ENCODE measurements at places on chromosomes 6 and 20. TPM values are rescaled to one million over a fixed set of nuclear protein-coding genes. Genes with fewer than 3 reads are reported as not detected.

The TFB1M gene
- total RNA-seq = 13.5 TPM

The LY86 gene
- total RNA-seq = not detected

The TNNC2 gene
- 3.5 TPM for total RNA-seq

The ULBP3 gene
- not detected for total RNA-seq

DNA sequence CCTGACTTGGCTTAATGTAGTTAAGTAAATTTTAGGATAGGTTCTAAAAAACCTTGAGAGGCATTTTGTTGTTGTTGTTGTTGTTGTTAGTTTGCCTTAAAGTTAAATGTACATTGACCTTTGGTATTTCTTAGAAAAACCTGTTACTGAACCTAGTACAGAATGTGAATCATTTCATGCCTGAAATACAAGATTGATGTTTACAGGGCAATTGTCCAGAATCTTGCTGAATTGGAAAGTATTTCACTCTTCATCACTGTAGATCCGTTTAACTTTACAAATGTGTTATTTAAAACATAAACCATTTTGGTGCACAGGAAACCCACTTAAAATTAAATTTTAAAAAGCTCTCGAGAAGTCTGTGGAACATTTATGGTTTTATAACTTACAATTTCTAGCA, 75.0 kb downstream of the CEP57L1 start:
- no peak for DNase-seq
- H3K27ac ChIP-seq = no peak overlapping the region
- H3K36me3 ChIP-seq = no peaks in the 10 kb centered on the region
- H3K4me3 ChIP-seq = no peak overlapping the region
- no peaks in the 10 kb centered on the region for H3K4me1 ChIP-seq

- no peak overlapping the region for H3K4me3 ChIP-seq
- H3K36me3 ChIP-seq = no peaks in the 10 kb centered on the region
- H3K27ac ChIP-seq = no peak overlapping the region
Measured at GRCh38 chr20:54472607-54473006, 2.8 kb upstream of the DOK5 start.

- H3K27me3 ChIP-seq = no peaks in the 10 kb centered on the region
- no peak for DNase-seq
- no peak overlapping the region for H3K27ac ChIP-seq
- H3K4me3 ChIP-seq = no peak overlapping the region
- H3K36me3 ChIP-seq = no peaks in the 10 kb centered on the region
- no peaks in the 10 kb centered on the region for H3K4me1 ChIP-seq
Measured at GRCh38 chr6:83367104-83367503, 63.7 kb downstream of the ME1 start.

GRCh38 chr6:10033223-10033829, 381.5 kb downstream of the TFAP2A start:
- H3K4me1 ChIP-seq = no peaks in the 10 kb centered on the region
- H3K4me3 ChIP-seq = no peak overlapping the region
- H3K27me3 ChIP-seq = no peaks in the 10 kb centered on the region
- no peak for DNase-seq

GRCh38 chr6:164570801-164571200, 738.6 kb downstream of the C6orf118 start:
- H3K36me3 ChIP-seq = no peaks in the 10 kb centered on the region
- no peaks in the 10 kb centered on the region for H3K4me1 ChIP-seq
- no peak overlapping the region for H3K27ac ChIP-seq
- no peak for DNase-seq
- no peak overlapping the region for H3K4me3 ChIP-seq
- no peaks in the 10 kb centered on the region for H3K27me3 ChIP-seq

DNA sequence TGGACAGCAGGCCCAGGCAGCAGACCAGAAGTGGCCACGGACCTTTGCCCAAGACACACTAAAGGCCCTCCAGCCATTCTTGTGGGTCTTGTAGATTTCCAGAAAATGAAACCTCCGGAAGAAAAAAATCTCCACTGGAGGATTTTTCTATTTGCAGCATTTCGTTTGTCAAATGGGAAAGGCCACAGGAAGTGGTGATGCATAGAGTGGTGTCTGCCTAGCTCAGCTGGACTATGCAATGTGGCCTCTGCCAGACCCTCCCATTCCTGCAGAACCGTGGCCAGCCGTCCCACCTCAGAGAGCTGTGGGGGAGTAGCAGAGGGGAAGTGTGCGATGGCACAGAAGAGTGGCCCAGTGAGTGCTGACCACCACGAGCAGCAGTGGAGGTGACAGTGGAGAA, 24.0 kb upstream of the INSM1 start:
- no peaks in the 10 kb centered on the region for H3K27me3 ChIP-seq
- no peaks in the 10 kb centered on the region for H3K36me3 ChIP-seq
- no peak overlapping the region for H3K4me3 ChIP-seq
- H3K27ac ChIP-seq = no peak overlapping the region
- H3K4me1 ChIP-seq = no peaks in the 10 kb centered on the region
- no peak for DNase-seq

GRCh38 chr20:46174469-46175126, 56.5 kb downstream of the CD40 start:
- no peaks in the 10 kb centered on the region for H3K36me3 ChIP-seq
- H3K4me3 ChIP-seq = peak overlapping the region; percentile 12
- no peaks in the 10 kb centered on the region for H3K4me1 ChIP-seq
- H3K27ac ChIP-seq = no peak overlapping the region

GRCh38 chr6:33203443-33204164, 851 bp upstream of the HSD17B8 start:
- no peak overlapping the region for H3K27ac ChIP-seq
- H3K4me1 ChIP-seq = peaks cover 31% of the 10 kb centered on the region
- no peak for DNase-seq
- H3K27me3 ChIP-seq = no peaks in the 10 kb centered on the region
- H3K4me3 ChIP-seq = no peak overlapping the region
- no peaks in the 10 kb centered on the region for H3K36me3 ChIP-seq

GRCh38 chr6:35736253-35736894, 458 bp upstream of the ARMC12 start:
- H3K4me3 ChIP-seq = no peak overlapping the region
- no peak overlapping the region for H3K27ac ChIP-seq
- no peaks in the 10 kb centered on the region for H3K27me3 ChIP-seq
- peaks cover 23% of the 10 kb centered on the region for H3K4me1 ChIP-seq

DNA sequence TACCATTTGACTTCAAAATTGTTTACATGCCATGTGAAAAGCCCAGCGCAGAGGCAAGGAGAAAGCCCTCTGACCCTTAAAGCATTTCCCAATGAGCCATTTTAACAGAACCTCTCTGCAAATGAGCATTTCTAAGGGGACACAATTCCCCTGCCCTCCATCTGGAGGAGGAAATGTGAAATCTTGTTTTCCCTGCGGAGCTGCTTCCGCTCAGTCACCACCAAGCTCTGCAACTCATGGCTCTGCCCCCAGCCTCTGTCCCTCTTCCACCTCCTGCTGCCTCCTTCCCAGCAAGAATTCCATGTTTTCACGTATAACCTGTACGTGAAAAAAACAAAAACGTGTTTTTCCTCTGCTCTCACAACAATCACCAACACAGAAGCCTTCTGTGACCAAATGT, 12.3 kb downstream of the RIN2 start:
- H3K36me3 ChIP-seq = no peaks in the 10 kb centered on the region
- DNase-seq = no peak
- H3K27me3 ChIP-seq = no peaks in the 10 kb centered on the region

DNA sequence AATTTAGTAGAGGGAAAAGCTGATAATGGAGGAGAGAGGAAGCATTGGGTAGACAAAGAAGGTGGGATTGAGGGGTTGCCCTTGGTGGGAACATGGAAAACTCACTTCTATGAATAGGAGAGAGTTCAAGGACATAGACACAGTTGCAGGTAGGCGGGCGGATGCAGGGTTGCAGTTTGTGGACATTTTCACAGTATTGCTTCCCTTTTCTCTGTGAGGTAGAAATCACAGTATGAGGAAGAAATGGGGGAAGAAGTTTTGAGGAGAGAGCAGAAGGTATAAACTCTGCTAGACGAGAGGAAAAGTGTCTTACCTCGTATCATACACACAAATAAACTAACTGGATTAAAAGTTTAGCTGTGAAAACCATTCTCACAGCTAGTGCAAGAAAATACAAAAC, 200.7 kb upstream of the ECI2 start:
- no peak overlapping the region for H3K27ac ChIP-seq
- no peaks in the 10 kb centered on the region for H3K36me3 ChIP-seq
- no peak for DNase-seq
- no peaks in the 10 kb centered on the region for H3K4me1 ChIP-seq
- no peak overlapping the region for H3K4me3 ChIP-seq
- no peaks in the 10 kb centered on the region for H3K27me3 ChIP-seq

- H3K27me3 ChIP-seq = no peaks in the 10 kb centered on the region
- H3K27ac ChIP-seq = no peak overlapping the region
- H3K4me3 ChIP-seq = no peak overlapping the region
- no peaks in the 10 kb centered on the region for H3K4me1 ChIP-seq
- no peaks in the 10 kb centered on the region for H3K36me3 ChIP-seq
Measured at GRCh38 chr6:169382735-169383134, 129.1 kb upstream of the THBS2 start.

DNA sequence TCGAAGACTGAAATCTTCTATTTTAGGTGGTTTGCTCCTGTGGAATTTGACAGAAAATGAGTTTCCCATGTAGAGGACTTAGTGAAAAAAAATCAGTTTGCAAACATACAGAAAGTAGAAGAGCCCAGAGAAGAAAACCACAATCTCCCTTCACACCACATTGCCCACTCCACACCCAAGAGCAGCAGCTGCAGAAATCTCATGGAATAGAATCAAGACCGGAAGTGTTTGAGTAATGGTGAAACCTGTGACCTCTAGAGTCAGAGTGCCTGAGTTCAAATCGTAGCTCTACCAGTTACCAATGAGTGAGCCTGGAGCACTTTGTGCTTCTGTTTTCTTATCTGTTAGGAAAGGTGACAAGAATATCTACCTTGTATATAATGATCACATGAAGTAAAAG, 4.6 kb downstream of the SIRPG start:
- H3K27ac ChIP-seq = no peak overlapping the region
- H3K4me1 ChIP-seq = peaks cover 7% of the 10 kb centered on the region
- H3K36me3 ChIP-seq = no peaks in the 10 kb centered on the region
- H3K4me3 ChIP-seq = no peak overlapping the region
- H3K27me3 ChIP-seq = no peaks in the 10 kb centered on the region

- no peaks in the 10 kb centered on the region for H3K36me3 ChIP-seq
- no peaks in the 10 kb centered on the region for H3K4me1 ChIP-seq
Measured at GRCh38 chr6:21829126-21829525, 235.6 kb downstream of the SOX4 start.

DNA sequence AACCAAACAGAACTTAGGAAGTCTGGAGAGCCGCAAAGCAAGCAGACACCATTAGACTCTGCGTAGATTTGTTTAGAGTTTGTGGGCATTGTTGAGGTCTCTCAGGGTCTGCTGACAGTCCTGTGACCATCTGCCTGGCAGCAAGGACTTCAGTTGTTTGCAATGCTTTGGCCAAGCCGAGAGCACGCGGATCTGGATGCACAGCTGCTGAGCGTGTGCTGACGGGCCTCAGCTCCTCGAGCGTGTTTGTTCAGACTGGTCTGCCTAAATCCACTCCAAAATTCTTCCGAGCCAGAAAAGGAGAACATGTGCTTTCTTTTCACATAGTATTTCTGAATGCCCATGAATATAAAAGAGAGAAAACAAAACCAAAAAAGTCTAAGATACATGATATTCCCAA, 159.0 kb downstream of the ZNF217 start:
- H3K27me3 ChIP-seq = no peaks in the 10 kb centered on the region
- peak overlapping the region; percentile 28 for H3K27ac ChIP-seq
- H3K36me3 ChIP-seq = no peaks in the 10 kb centered on the region
- no peak for DNase-seq
- no peak overlapping the region for H3K4me3 ChIP-seq

GRCh38 chr6:135228486-135228885, 47.4 kb downstream of the MYB start:
- H3K27ac ChIP-seq = no peak overlapping the region
- H3K27me3 ChIP-seq = no peaks in the 10 kb centered on the region
- no peaks in the 10 kb centered on the region for H3K4me1 ChIP-seq

GRCh38 chr20:25066386-25066785, 8.4 kb upstream of the ACSS1 start:
- H3K4me3 ChIP-seq = no peak overlapping the region
- H3K27me3 ChIP-seq = no peaks in the 10 kb centered on the region
- H3K36me3 ChIP-seq = no peaks in the 10 kb centered on the region
- H3K27ac ChIP-seq = no peak overlapping the region

- no peak overlapping the region for H3K4me3 ChIP-seq
- no peak for DNase-seq
- H3K27me3 ChIP-seq = no peaks in the 10 kb centered on the region
- no peak overlapping the region for H3K27ac ChIP-seq
- no peaks in the 10 kb centered on the region for H3K4me1 ChIP-seq
Measured at GRCh38 chr6:126447367-126447766, 107.5 kb downstream of the CENPW start.

- peak overlapping the region; percentile 17 for H3K27ac ChIP-seq
- H3K4me3 ChIP-seq = no peak overlapping the region
- H3K36me3 ChIP-seq = no peaks in the 10 kb centered on the region
- no peak for DNase-seq
Measured at GRCh38 chr6:133551436-133551835, 310.3 kb downstream of the EYA4 start.

DNA sequence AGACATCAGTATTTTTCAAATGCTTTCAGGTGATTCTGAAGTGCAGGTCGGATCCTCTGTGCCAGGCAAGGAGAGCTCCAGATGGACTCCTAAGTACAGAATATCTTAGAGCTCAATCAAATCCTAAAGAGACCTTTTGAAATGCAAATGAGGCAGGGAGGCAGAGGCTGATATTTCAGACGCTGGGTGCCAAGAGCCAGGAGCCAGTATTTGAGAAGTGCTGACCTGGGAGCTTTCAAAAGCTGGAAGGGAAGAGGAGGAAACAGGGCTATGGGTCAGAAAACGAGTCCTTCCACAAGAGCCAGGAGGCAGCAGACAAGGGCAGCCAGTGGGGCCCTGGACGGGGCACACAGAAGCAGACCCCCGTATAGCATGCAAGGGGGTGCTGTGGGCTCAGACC, 46.1 kb upstream of the DSN1 start:
- no peaks in the 10 kb centered on the region for H3K36me3 ChIP-seq
- no peaks in the 10 kb centered on the region for H3K4me1 ChIP-seq
- no peak overlapping the region for H3K4me3 ChIP-seq
- no peak overlapping the region for H3K27ac ChIP-seq

DNA sequence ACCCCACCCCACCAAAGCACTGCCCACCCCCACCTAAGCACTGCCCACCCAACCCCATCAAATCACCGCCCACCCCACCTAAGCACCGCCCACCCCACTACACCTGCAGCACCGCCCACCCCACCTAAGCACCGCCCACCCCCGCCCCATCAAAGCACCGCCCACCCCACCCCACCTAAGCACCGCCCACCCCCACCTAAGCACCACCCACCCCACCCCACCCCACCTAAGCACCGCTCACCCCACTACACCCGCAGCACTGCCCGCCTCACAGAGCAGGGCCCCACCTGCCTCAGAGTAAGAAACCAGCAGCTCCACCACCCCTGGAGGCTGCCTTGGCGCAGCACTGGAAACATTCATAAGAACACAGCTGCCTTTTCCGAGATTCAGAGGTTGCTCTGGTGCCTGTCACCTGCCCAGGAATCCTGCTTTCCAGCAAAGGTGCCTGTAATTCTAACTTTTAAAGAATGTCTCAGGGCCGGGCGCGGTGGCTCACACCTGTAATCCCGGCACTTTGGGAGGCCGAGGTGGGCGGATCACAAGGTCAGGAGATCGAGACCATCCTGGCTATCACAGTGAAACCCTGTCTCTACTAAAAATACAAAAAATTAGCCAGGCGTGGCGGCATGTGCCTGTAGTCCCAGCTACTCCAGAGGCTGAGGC, 148.2 kb downstream of the BMP7 start:
- H3K27me3 ChIP-seq = no peaks in the 10 kb centered on the region
- DNase-seq = no peak
- H3K4me3 ChIP-seq = no peak overlapping the region
- H3K36me3 ChIP-seq = no peaks in the 10 kb centered on the region
- H3K27ac ChIP-seq = no peak overlapping the region
